ENCODE measurements at places on chromosomes 7 and 10. TPM values are rescaled to one million over a fixed set of nuclear protein-coding genes. Genes with fewer than 3 reads are reported as not detected.

The SEMA4G gene
- total RNA-seq = 7.6 TPM

The PWWP2B gene
- total RNA-seq = 10.8 TPM

- no peak for DNase-seq
Observed at GRCh38 chr7:303425-303824, 13.5 kb downstream of the FOXL3 start.

- DNase-seq = no peak
Observed at GRCh38 chr7:17682586-17682985, 257.7 kb downstream of the SNX13 start.

GRCh38 chr10:102117391-102118159, 2.6 kb downstream of the LDB1 start:
- DNase-seq = no peak

- DNase-seq = no peak
Observed at GRCh38 chr10:58544135-58544534, 31.5 kb downstream of the BICC1 start.

All from H1 (cell line).